ENCODE measurements at places on chromosomes 12 and 14.

GRCh38 chr14:36585100-36585499 lies 2.7 kb upstream of the NKX2-8 start:
- no peak for DNase-seq

- DNase-seq = no peak
Measured at GRCh38 chr14:64826333-64826732, 53.4 kb downstream of the SPTB start.

DNA sequence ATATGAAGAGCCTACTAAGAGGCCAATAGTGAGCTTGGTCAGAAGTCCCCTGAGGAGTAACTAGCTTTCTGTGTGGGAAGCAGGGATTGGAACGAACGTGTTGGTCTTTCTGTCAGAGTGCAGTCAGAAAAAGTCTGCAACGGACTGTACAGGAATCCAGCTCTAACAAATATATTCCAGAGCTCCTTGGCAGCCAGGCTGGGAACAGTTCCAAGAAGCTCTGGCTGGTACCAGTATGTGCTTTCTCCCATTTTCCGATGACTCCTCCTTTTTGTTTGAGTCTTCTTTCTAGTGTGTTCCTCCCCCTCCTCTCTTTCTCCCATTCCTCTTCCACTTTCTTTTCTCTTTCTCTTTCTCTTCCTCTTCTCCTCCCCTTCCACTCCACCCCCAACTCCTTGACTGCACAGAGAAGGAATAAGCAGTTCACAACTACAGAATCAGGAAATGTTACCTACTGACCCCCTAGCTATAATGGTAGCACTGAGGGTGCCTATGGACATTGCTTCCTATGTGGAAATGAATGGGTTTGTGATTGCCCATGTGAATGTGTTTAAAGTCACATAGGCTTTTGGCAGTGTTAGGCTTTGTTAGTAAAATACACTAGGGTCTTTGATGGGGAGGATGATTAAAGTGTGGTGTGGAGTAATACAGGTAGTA lies 59.9 kb downstream of the TTLL5 start:
- DNase-seq = no peak

DNA sequence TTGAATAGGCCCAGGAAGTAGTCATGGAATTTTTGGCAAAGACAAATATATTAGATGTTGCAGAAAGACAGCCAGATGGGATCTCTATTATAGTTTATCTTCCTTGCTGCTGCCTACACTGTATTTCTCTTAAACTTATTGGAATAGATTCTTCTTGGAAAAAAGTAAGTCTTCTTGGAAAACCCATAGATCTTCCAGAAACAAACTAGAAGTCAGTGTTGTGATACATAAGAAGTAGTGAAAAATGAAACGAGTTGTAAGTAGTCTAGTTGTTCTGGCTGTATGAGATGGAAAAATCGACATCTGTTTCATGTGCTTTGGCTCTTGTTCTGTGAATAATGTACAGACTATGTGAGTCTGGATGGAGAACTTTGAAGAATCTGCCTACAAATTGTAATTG lies 29.0 kb downstream of the GLIPR1L2 start:
- no peak for DNase-seq

GRCh38 chr12:44446181-44446580 lies 429.9 kb downstream of the NELL2 start:
- no peak for DNase-seq

GRCh38 chr12:65355461-65355860 lies 77.0 kb downstream of the MSRB3 start:
- DNase-seq = no peak

Data from activated T-helper 1 cell treated with anti-CD3 and anti-CD28 coated beads, Interleukin-2, amount 50 U/mL, for 16 hours (primary cell).